Uterus (tissue), 4 donors: ENCODE measurements at places on chromosomes 2 and 18. TPM values are rescaled to one million over a fixed set of nuclear protein-coding genes. Genes with fewer than 3 reads are reported as not detected.

The GKN1 gene
- not detected for total RNA-seq

The FBXO41 gene
- total RNA-seq = 5.6 TPM

The NCKAP5 gene
- 3.3 TPM for total RNA-seq

The SLC39A10 gene
- total RNA-seq = 29.3 TPM

DNA sequence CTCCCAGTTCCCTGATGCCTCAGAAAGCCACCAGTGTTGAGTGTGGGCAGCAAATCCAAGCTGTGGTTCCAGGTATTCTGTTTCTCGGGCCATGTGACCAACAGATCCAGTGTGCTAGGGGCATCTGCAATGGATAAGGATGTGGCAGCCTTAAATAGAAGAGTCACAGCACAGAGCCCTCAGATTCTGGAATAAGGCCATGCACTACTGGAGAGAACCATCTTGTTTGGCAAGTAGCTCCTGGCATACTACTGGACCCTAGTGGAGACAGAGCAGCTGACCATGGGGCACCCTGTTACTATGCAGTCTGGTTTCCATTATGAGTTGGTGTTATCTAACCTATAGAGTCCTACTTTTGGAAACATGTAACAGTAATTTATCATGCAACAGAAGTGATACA lies 53.3 kb upstream of the ZBTB7C start:
- DNase-seq = no peak

DNA sequence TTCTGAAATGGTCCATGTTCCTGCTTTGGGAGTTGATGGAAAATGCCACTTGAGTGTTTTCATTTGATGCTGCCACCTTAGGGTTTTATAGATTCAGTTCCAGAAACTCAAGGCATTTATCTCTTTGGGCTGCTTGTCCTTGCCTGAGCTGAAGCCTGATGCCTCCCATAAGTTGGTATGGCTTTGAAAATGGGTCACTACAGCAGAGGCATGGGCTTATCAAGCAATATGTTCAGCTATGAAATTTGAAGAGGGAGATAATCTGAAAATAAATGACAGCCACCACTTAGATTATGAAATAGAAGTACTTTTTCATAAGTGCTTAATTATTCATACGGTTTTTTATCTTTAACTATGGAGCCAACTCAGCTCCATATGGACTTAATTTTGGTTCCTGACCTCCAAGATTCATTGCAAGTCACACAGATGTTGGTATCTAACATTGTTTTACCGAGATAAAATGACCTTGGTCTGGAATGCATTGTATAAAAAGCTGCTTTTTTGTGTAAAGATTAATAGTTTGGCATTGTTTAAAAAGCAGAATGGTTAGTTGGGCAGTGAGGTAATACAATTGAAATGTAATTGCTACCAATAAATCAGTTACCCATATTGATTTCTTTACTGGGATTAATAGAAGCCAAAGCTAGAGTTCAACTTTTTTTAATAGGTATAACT lies 4.5 kb downstream of the SLC14A1 start:
- no peak for DNase-seq

- peak; percentile 30 for DNase-seq
Measured at GRCh38 chr2:180125245-180125962, 118.3 kb upstream of the CWC22 start.
